ENCODE measurements at places on chromosomes 4 and X.

DNA sequence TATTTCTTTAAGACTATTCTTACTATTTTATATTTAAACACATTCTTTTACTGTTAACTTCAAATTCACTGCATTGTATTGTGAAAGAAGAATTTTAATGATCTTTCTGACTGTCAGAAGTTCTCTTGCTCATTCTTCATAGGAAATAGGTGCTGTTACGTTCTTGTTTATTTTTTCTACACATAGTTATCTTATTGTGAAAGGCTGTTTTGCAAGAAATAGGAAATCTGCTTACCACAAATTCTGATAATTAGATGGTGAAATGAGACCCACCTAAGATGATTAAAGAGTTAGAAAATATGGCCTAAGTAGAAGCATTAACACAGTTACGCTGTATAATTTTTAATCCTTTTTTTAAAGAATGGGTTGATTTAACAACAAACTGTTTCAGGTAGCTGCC, 316.1 kb upstream of the ZFP42 start:
- DNase-seq, result no peak

GRCh38 chr4:167903291-167903721, 189.0 kb upstream of the ANXA10 start:
- DNase-seq, result no peak

DNA sequence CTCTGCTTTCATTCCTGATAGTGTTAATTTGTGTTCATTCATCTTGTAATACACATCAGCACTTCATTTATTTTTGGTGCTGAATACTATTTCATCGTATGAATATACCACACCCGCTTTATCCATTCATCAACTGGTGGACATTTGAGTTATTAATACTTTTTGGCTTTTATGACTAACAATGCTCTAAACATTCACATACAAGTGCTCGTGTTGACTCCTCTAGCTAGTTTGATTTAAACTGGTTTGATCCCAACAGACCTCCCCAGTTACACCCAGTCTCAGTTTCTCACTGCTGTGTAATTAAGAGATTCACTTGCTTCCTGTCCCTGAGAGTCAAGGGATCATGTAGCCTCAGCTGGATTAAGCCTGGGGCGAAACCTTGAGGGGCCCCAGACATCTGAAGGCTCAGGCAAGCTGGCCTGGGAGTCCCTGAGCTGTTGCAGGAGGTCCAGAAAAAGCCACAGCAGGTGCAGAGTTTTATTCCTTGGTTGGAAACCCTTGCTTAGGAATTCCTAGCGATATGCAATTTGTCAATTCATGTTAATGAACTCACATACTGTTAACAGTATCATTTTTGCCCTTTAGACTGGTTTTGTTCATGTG, 52.8 kb upstream of the CLDN24 start:
- no peak for DNase-seq

GRCh38 chrX:104806346-104806745, 240.3 kb downstream of the IL1RAPL2 start:
- DNase-seq, result no peak

All from NCI-H1092 (cell line).